GM06990 (cell line): ENCODE measurements at places on chromosomes 6 and 20.

- DNase-seq = no peak
These were observed 58.8 kb upstream of the CD83 start for GRCh38 chr6:14058735-14059134.

DNA sequence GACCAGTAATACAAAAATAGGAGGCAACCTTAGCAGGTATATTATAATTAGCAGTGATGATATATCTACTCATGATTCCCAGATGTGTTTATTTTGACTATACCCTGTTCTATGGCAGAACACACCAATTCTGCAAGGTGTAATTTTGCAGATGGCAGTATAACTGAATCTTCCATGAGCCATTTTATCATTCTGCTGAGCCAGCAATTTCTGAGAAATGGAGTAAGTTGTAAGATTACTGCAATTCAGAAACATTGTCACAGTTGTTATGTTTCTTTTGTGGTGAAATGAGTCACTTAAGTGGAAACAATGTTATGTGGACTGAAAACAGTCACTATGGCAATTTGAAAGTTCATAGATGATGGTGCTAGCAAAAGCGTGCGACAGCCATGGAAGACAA is 63.7 kb upstream of the RIMS1 start:
- DNase-seq = no peak

DNA sequence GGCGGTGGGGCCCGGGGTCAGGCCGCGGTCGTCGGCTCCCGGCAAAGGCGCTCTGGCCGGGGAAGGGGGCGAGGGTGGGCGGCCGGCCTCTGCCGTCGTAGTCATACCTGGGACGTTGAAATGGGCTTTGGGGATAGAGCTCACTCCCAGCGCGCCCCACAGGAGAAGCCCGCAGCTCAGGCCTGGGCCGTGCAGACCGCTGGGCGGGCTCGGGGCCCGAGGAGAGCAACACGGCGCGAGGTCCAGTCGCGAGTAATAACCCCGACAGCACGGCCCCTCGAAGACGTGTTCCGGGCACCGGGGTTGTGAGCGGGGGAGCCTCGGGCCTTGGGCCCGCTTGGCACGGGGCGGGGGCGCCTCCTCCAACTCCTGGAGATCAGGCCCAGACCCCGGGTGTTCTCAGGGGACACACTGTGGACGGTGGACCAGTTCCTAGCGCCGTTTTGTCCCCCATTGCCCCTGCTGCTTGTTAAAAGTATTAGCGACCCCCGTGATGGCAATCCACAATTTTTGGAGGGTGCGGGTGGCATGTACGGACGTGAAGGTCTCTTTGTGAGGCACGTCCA is 10.9 kb downstream of the FOXC1 start:
- DNase-seq = no peak

GRCh38 chr20:11867291-11867919 is 50.3 kb upstream of the BTBD3 start:
- no peak for DNase-seq

DNA sequence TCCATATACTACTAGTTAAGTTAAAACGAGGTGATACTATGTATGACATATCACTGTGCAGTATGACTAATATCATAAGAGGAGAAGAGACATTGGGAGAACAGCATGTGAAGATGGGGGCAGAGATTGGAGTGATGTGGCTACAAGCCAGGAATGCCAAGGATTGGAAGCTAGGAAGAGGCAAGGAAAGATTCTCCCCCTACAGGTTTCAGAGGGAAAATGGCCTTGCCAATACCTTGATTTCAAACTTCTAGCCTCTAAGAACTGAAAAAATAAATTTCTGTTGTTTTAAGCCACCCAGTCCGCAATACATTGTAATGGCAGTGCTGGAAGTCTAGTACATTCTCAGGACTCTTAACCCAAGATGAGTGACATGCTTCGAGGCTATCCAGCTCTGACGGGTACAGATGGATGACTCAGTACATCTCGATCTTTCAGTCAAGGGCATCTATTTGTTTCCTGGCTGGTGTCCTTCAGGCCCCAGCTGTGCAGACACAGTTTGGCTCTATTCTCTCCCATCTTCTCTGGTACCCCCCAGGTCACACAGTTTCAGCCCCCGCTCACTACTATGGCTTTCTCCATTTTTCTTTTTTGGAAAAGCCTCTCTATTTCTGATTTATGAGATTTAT is 55.5 kb upstream of the THEMIS start:
- DNase-seq = no peak

DNA sequence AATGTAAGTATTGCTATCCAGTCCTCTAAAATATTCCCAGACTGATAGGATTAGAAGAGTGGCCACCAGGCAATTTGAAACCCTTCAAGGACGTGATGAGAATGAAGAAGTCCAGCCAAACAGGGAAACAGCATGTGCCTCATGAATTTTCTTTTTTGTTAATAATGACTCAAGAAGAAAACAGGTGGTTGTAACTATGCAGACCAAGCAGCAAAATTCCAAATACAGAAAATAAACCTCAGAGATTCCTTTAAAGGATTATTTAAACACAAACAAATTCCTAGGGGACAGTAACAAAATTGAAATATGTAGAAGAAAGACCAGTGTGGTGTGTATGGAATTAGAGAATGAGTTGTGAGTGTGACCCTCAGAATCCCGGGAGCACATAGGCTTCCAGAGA is 239.2 kb downstream of the KCNQ5 start:
- no peak for DNase-seq

DNA sequence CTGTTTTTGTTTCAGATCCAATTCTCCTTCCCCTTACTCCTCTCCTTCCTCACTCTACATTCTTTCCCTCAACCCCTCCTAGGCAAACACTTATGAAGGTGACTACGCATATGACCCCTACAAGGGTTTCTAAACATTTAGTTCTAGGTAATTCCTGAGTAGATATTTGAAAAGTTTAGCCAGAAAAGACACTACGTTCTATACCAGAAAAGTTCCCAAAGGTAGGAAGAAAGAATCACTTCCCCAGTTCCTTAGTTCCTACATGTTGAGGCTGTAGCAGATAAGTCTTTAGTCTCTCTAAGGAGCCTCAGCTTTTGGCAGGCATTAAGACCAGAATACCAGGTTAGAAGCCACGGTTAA is 11.6 kb downstream of the POU3F2 start:
- no peak for DNase-seq

DNA sequence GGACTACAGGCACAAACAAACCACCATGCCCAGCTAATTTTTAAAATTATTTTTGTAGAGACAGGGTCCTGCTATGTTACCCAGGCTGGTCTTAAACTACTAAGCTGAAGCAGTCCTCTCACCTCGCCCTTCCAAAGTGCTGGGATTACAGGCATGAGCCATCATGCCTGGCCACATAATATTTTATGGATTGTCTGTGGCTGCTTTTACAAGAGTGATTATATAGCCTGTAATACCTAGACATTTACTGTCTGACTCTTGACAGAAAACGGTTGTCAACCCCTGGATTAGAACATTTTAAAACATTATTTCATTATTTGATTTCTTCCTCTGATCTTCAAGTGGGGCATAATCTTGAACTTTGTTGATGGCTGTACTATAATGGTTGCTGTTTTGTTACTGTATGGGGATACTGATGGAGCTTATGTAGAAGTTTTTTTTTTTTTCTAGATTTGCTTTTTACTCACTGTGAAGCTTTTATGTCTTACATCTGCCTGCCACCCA is 14.3 kb downstream of the PARD6B start:
- DNase-seq = no peak

- DNase-seq = no peak
These were observed 150.3 kb downstream of the AKAP7 start for GRCh38 chr6:131285548-131285947.

GRCh38 chr6:110410511-110410910 is 4.9 kb downstream of the DDO start:
- DNase-seq = no peak

- no peak for DNase-seq
These were observed 44.8 kb downstream of the POPDC3 start for GRCh38 chr6:105135056-105135455.

- no peak for DNase-seq
These were observed 6.4 kb downstream of the TPMT start for GRCh38 chr6:18148304-18149025.

GRCh38 chr6:17207281-17207680 is 73.9 kb upstream of the RBM24 start:
- DNase-seq = no peak

- no peak for DNase-seq
These were observed 87.6 kb upstream of the SGK1 start for GRCh38 chr6:134405386-134406087.

GRCh38 chr6:126945812-126946360 is 172.6 kb upstream of the RSPO3 start:
- no peak for DNase-seq

DNA sequence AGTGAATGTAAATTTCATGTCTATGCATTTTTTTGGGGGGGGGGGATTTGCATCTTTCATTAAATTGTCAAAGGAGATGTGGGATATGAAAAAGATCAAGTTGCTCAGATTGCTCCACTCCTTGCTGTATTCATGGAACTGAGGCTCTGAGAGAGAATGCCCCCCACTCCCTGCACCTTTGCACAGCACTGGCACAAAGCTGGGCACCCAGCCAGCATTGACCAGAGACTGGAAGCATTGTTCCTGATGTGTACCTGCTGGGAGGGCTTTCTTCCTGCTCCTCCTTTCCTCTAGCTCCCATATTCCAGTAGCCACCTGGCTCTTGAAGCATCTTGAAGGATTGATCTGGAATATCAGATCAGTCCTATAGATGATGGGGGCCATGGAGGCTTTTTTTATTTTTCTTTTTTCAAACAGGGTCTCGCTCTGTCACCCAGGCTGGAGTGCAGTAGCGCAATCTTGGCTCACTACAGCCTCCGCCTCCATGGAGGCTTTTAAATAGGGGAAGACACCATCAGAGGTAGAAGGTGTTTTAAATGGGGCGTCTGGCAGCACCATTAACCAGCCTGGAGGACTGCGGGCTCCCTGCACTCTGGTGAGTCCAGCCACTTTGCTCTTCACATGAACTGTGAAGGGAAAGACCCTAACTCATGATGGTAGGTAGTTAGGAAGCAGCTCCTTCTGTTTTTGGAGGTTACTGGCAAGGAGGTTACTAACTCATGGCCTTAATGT is 10.9 kb downstream of the DUSP15 start:
- DNase-seq = no peak

GRCh38 chr6:45616209-45616608 is 238.5 kb upstream of the SUPT3H start:
- DNase-seq = no peak

DNA sequence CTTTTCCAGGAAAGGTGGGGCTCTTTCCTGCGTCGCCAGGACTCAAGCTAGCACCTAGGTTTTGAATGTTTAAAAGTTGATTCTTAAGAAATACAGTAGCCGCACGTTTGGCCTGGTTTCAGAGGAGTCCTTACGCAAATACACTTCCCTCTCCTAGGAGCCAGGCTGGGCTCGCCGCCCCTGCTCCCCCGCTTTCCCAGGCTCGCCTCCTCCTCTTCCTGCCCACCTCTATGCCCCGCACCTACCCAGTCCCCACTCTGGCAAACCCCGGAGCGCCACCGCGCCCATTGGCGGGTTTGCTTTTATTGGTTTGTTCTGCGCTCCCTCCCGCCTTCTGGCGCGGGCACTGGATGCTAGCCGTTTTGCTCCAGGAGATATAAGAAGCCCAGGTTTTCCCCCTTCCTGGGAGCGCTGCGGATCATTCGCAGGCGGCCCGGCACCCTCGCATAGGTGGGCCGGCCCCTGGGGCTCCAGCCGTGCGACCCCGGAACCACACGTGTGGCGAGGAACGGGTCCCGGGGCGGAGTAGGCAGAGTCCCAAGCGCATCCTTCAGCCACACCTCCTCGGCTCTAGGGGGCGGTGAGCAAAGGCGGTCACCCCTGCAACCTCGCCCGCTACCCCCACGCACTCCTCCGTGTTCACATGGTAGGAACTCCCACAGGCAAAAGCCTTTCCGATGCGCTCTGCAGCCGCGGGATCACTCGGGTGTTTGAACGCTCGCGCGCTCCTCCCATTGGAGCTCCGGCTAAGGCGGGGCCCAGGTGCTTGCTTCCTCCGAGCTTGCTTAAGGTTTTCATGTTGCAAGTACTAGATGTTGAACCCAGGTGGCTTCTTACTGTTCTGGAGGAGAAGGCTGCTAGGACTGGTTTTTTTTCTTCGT is 119.0 kb downstream of the RTN4IP1 start:
- peak; percentile 84 for DNase-seq
